ENCODE measurements at places on chromosomes 3 and 15.

DNA sequence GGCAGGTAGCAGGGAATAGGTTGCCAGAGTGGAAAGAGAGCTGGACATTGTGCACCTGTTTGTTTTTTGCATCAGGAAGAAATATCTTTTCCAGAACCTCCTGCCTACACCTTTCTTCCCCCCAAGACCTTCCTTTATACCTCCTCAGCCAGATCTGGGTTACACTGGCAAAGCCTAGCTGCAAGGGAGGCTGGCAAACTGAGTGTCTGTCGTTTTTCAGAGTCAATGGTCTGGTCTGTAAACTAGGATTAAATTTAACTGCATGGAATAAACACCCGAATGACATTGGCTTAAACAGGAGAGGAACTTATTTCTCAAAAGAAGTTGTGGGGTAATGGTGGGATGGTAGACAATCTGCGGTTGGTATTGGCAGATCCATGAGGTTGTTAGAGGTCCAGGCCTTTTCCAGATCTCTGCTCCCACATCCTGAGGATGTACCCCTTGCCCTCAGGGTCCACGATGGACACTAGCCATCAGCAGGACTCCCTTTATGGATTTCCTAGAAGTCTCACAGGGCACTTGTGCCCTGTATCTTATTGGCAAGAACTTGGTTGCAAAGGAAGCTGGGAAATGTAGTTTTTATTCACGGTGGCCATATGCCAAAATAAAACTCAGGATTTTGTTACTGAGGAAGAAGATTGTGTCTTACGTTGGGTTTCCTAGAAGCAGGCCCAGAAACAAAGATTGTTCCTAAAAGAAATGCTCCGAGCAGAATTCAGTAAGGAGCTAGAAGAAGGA lies 3.2 kb upstream of the RARRES1 start:
- DNase-seq: no peak

DNA sequence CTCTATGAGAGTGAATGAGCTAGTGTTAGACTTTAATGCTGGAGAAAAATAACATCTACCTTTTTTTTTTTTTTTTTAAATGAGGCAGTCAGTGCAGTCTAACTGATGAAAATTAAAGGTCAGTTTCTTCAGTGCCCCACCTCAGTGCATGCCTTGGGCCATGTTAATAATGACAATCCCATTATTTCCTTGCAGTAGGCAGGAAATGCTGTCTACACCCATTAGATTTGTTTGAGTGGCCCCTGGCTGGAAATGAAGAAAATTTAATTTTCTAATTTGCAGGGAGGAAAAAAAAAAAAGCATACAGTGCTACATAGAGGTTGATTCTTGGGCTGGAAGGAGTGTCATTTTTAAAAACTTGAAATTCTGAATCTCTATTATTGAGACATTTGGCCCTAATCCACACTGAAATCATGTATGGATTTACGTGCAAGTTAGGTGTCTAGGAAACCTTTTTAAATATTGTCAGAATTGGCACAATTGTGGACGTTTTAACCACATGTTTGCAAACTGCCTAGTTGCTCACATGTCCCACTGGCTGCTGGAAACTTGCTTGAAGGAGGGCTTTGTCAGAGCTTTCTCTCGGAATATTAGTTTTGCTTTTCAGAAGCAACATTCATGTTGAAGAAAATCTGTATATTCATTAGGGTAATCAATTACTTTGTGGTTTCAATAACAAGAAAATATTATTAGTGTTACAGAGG lies 18.4 kb downstream of the FNDC3B start:
- no peak for DNase-seq

DNA sequence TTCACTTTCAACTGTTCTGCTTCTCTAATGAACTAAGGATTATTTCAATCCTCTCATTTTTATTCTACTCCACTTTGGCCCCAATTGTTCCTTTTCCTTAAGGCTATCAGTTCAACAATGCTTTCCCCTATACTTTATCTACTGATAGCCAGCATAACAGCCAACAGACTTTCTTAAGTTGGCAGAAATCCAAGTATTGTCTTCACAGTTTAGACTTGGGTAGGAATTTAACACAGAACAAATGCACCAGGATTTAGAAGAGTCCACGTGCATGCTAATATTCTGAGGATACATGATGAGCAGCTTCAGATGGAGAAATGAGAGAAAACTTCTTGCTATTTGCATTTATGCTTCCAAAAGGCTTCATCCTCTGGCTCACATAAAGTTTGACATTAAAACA lies 54.8 kb downstream of the FBN1 start:
- DNase-seq: no peak

GRCh38 chr15:66503780-66504562 lies 684 bp downstream of the RPL4 start:
- DNase-seq: no peak

All from CD4-positive, alpha-beta T cell treated with Interleukin-4 for 1 hour (primary cell).